Left forelimb (tissue), 1 donor: ENCODE measurements at places on chromosomes 1 and 21.

- no peak for DNase-seq
Measured at GRCh38 chr1:196459383-196459782, 148.9 kb downstream of the KCNT2 start.

DNA sequence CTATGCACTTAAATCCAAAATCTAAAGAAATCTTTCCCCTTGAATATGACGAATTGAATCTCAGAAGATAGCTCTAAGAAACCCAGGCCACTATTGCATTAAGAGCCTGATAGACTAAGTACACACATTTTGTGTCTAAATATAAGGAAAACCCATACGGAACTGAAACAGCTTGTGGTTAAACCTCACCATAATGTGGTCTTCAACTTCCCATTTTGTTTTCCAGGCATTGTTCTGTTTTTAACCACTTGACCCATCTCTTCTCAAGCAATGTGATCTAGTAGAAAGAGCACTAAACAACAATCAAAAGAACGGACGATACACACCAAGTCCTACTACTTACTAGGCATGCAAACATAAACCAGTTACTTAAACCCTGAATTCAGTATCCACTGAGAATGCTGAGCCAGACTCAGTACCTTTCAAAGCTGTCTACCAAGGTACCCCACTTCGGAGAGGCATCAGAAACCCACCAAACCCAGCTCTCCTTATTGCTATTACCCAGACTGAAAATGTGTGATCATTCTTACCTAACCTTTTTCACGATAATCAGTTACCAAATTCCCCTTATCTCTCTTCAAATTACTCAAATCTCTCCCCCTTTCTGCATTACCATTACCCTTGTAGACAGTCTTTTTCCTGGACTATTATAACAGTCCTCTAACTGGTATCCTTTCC, 12.8 kb downstream of the OTUD7B start:
- no peak for DNase-seq

DNA sequence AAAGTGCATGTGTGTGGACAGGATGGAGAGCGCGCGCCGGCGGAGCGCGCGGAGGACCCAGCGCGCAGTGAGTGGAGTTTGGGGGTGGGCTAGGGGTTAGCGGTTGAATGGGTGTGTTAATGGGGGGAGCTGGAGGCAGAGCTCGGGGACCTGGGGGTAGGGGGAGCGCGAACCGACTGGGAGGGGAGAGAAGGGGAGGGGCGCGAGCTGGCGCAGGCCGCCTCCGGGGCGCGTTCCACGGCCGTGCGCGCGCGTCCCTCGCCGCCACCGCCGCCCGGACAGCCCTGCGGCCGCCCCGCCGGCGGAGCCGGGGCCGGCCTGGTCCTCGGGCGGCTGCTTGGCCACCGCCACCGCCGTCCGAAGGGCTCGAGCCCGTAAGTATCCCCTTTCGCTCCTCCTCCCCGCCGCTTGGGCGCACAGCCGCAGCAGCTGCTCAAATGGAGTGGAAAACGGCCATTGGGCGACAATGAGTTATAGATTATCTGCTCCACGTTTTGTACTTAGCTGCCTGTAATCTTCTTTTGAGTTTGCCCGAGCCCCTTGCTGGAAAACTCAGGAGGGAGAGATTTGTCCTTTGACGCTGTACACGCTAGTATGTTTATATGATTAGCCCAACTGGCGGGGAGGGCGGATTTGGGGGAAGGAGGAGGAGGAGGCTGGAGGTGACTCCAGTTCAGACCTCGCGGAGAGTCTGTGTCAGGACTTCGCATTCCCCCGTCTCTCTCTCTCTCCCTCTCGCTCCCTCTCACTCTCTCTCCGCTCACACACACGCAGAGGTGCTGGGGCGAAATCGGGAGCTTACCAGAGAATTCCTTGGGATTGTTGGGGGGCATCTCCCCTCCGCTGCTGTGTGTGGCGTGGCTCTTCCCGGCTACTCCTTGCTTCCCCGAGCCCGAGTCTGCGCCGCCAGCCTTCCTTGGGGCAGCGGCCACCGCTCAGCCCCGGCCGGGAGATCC, at the start of gene ADGRL2:
Gene ADGRL2 (plus strand): TSS at position 240 of the 956 bp plus-strand sequence. CDS start 36,051 bp downstream, outside the sequence.
- DNase-seq = peak; percentile 90

- DNase-seq = no peak
Measured at GRCh38 chr1:8661185-8662110, 156.0 kb downstream of the RERE start.

GRCh38 chr1:27345272-27345671, 3.5 kb downstream of the SYTL1 start:
- DNase-seq = no peak
